A549 treated with dexamethasone at 1 μM for 4 hours (cell line): ENCODE measurements at places on chromosomes 7 and 10. TPM values are rescaled to one million over a fixed set of nuclear protein-coding genes. Genes with fewer than 3 reads are reported as not detected.

HOXA13 gene
- total RNA-seq = 2.0 to 3.1 TPM (median 2.6 TPM) in 5 replicates

SPDYE2 gene
- not detected in 5 replicates for total RNA-seq

LRRC4 gene
- not detected in 5 replicates for total RNA-seq

RBAK gene
- 5.7 to 7.8 TPM (median 6.5 TPM) in 5 replicates for total RNA-seq

HOXA9 gene
- total RNA-seq = 0.39 to 0.80 TPM (median 0.52 TPM) in 5 replicates
